CD4-positive, alpha-beta T cell treated with Interleukin-6 at 100 ng/mL for 8 hours (primary cell): ENCODE measurements at places on chromosomes 1 and 21.

- DNase-seq: no peak
Observed at GRCh38 chr1:31007462-31007991, 58.0 kb downstream of the PUM1 start.

- no peak for DNase-seq
Observed at GRCh38 chr1:29292344-29292743, 56.0 kb downstream of the PTPRU start.

DNA sequence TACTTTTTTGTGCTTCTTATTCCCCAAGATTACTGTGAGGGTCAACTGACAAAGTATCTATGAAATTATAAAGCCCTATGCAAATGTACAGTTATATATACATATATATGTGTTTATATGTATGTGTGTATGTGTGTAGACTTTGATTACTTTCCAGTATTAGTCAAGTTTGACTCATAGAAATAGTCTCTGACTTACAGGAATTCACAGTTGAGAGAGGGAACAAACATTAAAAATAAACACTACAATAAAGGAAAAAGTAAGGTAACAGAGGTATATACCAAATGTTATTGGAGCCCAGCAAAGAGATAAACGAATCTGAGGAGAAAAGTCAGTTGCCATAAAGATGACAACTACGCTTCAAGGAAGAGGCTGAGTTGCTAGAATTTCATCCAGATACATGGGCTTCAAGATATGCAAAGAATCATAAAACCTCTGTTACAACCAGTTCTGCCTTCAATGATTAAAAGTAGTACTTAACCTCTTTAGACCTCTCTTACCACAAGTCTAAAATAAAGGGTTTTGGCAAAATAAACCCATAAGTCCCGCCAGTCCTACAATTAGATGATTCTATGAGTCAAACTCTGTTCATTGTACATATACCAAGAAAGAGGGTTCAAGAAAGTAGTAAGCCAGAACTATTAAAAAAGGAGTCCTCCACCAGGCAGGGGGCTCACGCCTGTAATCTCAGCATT is 7.2 kb downstream of the IFT25 start:
- DNase-seq: no peak

- DNase-seq: no peak
Observed at GRCh38 chr1:43965316-43965715, 4.5 kb upstream of the DPH2 start.

- DNase-seq: no peak
Observed at GRCh38 chr1:997993-998744, 1.7 kb downstream of the HES4 start.

DNA sequence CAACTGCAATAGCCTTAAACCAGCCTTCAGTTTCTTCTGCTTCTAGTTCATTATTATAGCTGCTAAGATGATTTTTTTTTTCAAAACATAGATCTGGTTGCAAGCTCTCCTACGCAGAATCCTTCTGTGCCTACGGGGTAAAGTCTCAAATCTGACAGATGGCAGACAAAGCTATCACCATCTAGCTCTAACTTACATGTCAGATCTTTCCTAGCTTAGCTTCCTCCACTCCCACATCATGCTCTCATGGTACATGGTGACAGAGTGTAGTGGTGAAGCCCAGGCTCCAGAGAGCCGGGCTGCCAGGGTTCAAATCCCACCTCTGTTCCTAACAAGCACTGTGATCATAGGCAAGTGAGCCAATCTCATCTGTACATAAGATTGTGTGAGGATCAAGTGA is 24.2 kb upstream of the GUCA2B start:
- DNase-seq: no peak

DNA sequence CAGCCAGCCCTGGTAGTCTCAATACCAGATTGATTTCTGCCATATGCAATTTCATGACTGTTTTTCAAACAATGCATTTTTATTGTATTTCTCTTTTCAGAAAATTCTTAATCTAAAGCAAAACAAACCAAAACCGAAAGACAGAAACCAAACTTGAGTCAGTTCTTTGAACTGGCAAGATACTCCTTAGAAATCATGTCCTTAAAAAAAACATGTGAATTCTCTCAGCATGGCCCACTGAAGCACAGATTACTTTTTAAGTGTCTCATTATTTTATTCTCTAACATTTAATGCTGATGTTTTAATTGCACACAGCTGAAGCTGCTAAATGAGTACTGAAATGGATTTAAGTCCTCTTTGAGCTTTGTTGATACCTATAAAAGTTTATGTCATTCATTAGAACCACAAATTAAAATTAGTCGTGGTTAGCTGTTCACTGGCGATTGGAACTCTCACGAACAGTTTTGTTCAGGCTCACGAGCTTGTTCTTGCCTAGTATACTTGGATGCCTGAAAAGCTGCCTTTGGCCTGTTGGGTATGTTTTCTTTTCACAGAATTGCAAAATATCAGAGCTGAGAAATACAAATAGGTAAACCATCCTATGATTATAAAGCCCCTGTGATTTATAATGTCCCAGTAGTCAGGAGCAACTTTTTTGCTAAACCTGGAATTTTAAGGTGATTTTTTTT is 87.5 kb downstream of the CAMTA1 start:
- DNase-seq: no peak

DNA sequence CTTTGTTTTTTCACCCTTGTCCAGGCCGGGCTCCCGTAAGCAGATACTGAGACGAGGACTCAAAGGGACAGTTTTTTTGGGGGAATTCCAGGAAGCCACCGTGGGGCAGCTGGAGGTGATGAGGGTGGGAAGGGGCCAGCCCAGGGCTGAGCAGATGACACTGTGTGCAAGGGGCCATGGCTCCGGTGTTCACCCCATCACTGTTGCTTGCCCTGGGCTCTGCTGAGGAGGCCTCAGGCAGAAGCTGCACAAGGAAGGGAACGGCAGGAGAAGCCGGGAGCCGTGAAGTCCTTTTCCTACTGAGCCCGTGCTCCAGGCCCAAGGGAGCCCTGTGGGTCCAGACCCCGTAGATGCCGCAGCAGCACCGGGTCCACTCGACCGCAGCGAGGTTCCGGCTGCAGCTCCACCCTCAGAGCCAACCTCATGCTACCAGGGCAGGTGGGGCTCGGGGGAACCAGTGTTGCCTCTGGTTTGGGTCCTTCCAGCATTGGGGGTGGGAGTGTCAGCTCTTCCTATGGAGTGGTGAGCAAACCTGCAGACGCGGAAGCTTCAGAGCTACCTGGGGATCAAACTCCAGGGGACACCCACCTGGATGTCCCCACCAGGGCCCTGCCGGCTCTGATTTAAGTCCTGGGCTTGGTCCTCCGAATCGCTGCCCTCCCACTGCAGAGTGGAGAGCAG is 4.3 kb upstream of the CALML6 start:
- DNase-seq: no peak

DNA sequence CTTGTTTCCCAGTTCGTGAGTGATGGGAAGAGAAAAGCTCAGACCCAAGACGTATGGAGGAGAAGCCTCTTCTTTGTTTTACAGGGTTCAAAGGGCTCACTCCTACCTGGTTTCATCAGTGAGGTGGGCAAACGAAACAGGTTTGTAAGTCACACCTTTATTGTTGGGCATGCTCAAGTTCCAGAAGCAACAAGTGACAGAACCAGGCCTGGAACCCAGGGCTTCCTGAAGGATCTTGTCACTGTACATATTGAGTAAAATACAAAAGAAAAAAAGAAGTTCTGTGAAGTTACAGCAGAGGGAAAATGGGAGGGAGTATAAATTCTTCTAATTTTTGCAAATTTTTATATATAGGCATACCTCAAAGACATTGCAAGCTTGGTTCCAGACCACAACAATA is 320.9 kb upstream of the PROX1 start:
- no peak for DNase-seq

- no peak for DNase-seq
Observed at GRCh38 chr1:40929155-40929554, 50.3 kb upstream of the CTPS1 start.

DNA sequence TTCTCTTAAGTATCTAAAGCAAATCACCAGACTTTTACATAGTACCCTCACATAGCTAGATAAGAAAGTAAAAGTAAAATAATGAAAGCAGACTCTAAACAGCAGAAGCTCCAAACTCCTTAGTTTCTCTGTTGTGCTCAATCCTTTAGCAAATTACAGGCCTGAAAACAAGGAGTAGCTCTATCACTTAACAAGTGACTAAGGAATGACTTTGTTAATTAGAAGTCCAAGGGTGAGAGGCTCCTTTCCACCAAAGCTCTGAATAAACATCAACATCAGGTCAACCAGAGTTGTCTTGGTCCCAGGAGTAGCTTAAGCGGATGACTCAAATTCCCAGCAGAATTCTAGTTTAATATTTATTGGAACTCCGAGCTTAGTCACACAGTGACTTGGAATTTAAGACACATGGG is 5.9 kb downstream of the NRIP1 start:
- no peak for DNase-seq

DNA sequence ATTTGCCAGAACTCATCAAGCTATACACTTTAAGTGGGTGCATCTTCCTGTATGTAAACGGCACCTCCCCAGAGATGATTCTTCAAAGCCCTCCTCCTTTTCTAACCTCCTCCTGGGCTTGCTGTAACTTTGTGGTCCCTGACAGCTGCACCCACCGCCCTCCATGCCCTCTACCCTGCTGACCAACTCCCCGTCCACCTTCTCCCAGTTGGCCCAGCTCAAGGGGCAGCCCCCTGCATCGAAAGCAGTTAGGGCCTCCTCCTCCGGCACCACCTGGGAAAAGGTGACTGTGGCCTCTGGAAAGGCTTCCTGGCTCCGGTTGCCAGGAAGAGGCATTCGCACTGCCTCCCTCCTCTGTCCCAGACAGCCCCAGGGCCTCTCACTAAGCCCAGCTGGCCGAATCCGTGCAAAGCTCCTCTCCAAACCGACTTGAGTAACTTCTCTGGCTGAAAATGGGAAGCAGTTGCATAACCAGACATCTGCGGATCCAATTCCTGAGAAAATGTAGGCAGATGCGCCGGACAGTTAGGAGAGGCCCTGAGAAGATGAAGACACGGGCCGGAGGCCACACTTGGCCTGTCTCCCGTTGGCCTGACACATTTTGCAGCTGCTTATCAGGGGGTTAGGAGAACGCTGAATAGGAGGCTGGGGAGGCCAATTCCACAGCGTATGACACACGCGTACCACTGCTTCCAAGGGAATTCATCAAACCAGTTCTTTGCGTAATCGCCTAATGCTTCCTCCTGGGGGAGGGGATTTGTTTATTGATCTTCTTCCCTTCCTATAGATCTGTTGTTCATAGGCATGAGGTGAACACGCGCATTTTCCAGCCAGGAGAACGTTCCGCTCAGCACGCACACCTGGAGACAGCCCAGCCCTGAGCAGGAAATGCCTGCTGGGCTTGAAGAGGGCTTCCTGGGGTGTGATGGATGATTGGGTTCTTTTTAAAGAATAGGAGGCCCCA is 48.7 kb upstream of the COL6A2 start:
- no peak for DNase-seq

DNA sequence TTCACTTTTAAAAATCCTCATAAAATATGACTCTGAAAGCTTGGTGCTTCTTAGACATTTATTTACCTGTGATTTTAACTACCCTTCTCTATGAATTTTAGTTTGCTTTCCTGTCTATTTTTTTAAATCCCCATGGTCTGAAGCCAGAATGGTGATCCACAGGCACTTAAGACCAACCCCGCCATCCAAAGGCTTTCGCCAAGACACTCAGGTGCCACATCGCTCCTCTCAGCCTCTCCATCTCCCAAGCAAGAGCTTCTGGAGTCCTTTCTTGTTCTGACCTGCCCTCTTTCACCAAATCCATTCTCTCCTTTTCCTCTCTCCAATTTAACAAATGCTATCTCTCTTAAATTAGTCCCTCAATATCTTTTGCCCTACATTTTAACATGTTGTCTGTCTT is 464.6 kb downstream of the PCP4 start:
- no peak for DNase-seq

- DNase-seq: no peak
Observed at GRCh38 chr1:243957141-243957540, 93.9 kb upstream of the ZBTB18 start.

DNA sequence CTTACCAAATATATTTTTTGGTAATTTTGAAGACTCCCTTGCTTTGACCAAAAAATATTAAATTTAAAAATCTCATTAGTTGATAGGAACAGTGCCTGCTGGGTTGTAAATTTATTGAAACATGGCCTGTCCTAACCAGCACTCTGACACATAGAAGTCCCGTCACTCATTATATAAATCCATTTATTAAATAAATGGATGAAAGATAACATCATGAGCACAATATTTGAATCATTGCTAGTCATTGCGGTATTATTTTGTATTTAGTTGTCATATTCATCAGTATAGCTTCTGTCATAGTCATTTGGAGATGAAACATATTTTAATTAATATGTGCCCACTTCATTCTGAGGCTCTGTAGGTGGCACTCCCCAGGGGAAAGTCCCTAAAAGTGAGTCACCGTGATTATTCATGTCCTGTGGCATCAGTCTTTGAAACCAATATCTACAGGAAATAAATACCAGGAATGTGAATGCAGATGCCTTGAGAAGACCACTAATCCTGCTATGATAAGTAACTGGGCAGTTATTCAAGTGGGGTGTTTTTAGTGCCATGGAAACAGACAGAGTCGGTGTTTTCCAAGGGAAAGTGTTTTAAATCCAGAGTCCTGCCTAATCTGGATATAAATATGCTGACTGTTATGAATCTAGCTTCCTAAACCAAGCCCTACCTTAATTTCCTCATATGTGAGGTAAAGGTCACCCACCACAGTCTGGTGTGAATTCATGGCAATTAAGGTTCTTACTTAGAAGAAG is 302.0 kb downstream of the DUSP10 start:
- peak; percentile 40 for DNase-seq

- DNase-seq: no peak
Observed at GRCh38 chr21:29939104-29939923, 482 bp downstream of the GRIK1 start.

DNA sequence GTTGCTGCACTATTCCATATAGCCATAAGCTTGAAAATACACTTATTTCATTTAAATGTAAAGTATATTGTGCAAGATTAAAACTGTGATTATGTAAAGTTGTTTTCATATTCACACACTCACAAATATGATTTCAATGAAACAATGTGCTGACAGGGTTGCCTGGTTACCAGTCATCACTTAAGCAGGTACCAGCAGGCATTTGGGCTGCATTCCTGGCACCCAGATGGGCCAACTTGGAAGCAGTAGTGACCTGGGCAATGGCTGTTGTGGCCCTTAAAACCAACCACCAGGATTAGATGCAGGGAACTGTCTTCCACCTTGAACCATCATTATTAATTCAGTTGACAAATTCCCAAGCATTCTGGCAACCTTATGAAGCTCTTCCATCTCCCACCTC is 45.0 kb upstream of the RASAL2 start:
- DNase-seq: no peak

- no peak for DNase-seq
Observed at GRCh38 chr1:226599636-226600238, 51.2 kb downstream of the STUM start.

GRCh38 chr1:116923421-116923820 is 13.7 kb downstream of the PTGFRN start:
- no peak for DNase-seq

DNA sequence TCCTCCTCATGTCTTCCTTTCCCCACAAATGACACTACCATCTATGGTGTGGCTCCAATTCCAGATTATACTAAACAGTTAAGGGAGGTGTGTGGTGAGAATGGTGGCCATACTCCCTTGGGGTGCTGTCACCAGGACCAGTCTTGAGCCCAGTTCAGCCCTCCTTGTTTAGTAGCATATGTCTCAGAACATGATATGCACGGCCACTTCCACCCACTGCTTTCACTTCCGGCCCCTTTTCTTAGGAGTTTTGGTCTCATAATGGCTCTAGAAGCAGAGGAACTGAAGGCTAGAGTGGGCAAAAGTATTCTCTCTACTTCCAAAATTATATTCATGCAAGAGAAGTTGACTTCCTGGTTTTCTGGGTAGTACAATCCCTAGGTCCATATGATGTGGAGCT is 45.3 kb upstream of the CACNA1E start:
- DNase-seq: no peak

GRCh38 chr1:3477241-3477995 is 23.0 kb downstream of the ARHGEF16 start:
- DNase-seq: no peak

- no peak for DNase-seq
Observed at GRCh38 chr1:51570063-51570710, 46.7 kb upstream of the OSBPL9 start.
